ENCODE measurements at places on chromosomes 6 and 20.

DNA sequence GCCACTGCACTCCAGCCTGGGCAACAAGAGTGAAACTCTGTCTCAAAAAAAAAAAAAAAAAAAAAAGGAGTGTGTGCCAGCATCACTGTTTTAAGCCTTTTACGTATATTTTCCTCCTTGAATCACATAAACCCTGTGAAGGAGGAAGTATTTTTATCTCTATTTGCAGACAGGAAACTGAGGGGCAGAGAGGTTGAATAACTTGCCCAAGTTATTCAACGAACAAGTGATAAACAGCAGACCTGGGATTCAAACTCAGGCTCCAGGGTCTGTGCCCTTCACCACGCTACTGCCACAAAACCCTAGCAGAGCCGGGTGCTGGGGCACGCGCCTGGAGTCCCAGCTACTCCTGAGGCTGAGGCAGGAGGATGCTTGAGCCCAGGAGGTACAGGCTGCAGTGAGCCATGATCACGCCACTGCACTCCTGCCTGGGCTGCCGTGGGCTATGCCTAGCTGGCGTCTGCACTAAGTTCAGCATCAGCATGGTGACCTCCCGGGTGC lies 9.4 kb upstream of the AVP start:
- peak; percentile 58 for DNase-seq

DNA sequence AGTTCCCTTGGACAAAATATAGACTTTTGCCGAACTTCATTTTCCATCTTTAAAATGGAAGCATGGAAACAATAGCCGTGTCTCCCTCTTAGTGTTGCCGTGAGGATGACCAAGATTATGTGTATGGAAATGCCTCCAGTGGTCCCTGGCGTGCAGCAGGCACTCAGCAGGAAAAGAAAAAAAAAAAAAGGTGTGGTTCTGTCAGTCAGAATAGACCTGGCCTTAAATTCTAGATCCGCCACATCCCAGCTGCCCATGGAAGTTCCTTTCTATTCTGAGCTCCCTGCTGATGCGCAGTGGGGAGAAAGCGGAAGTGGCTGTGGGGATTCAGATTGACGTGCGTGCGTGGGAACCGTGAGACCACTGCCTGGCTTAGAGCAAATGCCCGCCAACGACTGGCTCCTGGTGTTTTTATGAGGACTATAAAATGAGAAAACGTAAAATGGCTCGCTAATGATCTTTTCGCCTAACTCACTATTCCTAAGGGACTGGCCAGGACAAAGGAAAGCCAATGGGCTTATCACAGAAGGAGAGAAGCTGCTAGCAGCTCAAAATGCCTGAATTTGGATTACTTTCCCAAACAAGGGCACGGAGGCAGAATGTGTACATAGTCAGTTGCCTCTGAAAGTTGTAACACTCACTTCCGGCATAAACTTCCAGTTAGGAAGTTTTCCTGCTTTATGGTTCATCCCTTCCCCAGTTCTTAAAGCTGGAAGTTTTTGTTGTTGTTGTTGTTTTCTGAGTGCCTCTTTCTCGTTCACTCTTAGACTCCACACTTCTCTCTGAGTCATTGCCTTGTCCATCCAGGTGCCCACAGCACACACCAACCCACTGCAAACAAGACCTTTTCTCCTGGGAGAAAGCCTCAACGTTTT lies 11.4 kb upstream of the PDE10A start:
- no peak for DNase-seq

DNA sequence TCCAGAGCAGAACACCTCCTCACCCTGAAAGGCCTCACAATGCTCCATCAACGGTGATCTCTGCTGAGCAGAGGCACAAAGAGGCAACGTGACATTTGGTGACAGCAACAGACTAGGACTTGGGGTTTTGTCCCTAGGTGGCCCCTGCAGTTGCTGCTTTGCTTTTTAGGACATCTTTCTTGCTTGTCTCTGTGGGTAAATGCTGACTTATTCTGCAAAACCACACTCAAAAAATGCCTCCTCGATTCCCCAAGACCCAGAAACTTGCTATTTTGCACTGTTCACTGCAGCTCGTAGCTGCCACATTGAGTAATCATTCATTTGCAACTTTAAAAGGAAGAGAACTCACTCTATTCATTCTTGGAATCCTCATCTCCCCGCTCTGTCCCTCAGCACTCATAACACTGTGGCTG lies 209.9 kb downstream of the LY86 start:
- DNase-seq: no peak

DNA sequence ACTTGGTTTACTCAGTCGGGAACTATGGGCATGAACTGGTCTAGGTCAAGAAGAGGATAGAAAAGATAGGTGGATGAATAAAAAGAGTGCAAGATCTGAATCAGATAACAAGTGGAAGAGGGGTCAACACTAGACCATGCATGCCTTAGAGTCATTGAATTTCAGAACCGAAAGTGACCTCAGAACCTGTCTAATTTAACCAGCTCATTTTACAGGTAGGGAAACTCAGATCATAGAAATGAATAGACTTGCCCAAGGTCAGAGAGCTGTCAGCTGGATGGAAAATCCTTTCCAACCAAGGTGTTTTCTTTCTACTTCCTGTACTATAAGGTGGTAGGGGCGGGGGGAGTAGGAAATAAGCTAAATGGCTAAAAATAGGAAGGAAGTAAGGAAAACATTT lies 121.4 kb upstream of the ADGRF1 start:
- no peak for DNase-seq

GRCh38 chr6:43284991-43285781 lies 12.9 kb upstream of the SLC22A7 start:
- no peak for DNase-seq

GRCh38 chr6:73513496-73513854 lies 7.4 kb downstream of the EEF1A1 start:
- no peak for DNase-seq

DNA sequence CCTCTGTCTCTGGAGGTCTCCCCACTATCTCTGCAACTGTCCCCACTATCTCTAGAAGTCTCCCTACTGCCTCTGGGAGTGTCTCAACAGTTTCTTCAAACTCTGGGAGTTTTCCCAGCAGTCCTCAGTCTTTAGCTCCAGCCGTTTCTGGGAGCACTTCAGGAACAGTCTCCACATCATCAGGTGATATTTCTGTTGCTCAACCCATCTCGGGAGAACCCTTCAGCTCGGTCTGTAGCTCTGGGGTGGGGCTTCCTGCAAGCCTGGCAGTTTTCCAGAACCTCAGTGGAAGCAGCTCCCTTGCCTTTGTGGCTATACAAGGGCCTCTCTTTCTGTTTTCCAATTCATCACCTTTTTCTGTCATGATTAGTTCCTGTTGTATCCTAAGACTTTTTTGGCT lies 3.0 kb upstream of the SFTA2 start:
- no peak for DNase-seq

GRCh38 chr20:40931410-40932044 lies 97.1 kb upstream of the TOP1 start:
- no peak for DNase-seq

GRCh38 chr6:11650711-11651110 lies 113.2 kb downstream of the TMEM170B start:
- no peak for DNase-seq

- DNase-seq: no peak
Observed at GRCh38 chr6:38933426-38933825, 115.2 kb upstream of the GLP1R start.

DNA sequence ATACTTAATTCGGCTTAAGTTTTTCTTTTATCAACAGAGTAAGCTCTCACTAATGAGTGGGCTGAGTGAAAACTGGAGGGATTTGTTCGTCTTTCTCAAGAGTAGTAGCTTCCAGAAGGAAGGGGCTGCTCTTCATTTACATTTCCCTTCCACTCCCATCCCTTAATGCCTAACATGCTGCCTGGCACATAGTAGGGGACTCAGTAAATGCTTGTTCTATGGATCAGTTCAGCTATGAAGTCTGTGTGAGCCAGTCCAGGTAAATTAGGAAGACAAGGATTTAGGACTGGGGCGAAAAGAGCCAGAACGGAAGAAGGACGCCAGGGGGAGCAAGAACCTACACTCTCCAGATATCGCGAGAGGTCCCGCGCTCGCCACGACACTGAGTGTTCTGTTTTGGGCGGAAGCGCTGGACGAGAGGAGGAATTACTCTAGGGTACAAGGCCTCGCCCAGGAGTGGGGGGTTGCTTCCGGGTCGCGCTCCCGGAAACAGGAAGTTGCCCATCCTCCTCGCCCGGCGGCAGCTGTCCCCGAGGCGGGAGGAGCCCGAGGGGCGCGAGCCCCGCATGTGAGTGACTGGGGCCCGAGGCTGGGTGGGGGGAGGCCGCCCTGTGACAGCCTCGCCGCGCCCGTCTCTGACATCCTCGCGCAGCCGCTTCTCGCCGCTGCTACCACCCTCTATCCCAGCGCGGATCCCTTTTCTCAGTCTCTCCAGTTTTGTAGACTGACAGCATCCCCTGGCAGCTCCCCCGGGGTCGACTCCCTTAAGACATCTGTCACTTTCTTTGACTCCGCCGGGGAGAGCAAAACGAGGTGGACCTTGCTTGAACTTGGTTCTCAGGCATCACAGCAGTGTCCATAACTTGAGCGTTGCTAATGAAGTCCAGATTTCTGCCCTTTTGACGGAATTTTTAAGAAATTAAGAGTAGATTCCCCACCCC lies at the start of gene C6orf89:
Gene C6orf89, plus strand, starts transcription at position 492 of the 941 bp plus-strand sequence. CDS start 13,493 bp downstream, outside the sequence.
- DNase-seq: peak; percentile 93

- DNase-seq: no peak
Observed at GRCh38 chr20:4401601-4402000, 320.1 kb upstream of the PRND start.

DNA sequence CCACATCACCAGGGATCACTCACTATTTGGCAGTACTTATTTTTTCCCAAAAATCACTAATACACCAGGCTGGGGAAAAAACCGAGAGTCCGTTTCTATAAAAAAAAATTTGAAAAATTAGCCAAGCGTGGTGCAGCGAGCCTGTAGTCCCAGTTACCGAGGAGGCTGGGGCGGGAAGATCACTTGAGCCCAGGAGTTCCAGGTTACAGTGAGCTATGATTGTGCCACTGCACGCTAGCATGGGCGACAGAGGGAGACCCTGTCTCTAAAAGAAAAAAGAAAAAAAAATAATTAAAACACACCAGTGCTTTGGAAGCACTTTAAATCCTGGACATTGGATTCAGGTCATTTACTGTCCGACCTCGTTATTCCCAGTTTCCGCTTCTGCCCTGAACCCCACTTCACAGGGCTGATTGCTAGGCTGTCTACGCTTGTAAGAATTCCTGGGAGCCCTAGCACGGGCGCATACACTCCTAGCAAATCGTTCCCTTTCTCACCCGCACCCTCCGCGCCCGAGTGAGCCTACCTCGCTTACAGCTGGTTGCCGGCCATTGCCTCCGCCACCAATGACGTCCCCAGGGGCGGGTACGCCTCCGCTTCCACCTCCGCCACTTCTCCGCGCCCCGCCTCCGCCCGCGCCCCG lies at the start of gene TPMT:
Gene TPMT, minus strand, starts transcription at position 571 of the 643 bp plus-strand sequence. CDS start 5,950 bp downstream, outside the sequence.
- no peak for DNase-seq

GRCh38 chr6:29958046-29958445 lies 15.7 kb downstream of the HLA-A start:
- no peak for DNase-seq

DNA sequence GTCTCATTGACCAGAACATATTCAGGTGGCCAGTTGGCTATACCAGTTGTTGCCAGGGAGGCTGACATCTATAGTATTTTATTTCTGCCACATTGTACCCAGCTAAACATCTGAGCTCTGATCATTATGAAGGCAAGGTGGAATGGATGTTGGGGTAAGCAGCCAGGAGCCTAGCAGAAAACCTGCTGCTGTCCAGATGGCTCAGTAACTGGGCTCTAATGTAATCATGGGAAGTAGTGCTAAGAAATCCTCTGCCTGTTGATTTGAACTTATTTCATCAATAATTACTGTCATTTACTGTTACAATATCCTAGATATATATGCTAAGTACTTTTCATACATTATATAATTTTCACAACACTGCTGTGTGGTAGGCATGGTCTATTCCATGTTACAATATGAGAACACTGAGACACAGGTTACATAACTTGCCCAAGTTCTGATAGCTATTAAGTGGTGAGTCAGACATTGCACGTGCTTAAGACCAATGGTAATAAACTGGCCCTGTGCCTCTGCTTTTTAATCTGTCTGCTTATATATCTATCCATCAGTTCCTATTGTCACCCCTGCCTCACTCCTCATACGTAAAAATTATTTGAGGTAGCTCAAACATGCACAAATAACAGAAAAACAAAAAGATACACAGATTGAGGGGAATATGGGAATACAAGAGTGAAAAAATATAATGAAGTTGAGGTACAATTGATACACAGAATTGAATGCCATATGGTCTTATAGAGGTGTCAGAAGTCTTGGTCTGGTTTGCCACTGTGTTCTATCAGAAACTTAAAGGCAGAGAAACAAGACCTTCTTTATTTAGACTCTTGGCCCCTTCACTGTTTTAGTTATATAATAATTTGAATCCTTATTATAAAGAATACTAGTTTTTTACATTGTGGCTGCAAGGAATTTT lies 25.2 kb downstream of the TBPL1 start:
- DNase-seq: no peak

DNA sequence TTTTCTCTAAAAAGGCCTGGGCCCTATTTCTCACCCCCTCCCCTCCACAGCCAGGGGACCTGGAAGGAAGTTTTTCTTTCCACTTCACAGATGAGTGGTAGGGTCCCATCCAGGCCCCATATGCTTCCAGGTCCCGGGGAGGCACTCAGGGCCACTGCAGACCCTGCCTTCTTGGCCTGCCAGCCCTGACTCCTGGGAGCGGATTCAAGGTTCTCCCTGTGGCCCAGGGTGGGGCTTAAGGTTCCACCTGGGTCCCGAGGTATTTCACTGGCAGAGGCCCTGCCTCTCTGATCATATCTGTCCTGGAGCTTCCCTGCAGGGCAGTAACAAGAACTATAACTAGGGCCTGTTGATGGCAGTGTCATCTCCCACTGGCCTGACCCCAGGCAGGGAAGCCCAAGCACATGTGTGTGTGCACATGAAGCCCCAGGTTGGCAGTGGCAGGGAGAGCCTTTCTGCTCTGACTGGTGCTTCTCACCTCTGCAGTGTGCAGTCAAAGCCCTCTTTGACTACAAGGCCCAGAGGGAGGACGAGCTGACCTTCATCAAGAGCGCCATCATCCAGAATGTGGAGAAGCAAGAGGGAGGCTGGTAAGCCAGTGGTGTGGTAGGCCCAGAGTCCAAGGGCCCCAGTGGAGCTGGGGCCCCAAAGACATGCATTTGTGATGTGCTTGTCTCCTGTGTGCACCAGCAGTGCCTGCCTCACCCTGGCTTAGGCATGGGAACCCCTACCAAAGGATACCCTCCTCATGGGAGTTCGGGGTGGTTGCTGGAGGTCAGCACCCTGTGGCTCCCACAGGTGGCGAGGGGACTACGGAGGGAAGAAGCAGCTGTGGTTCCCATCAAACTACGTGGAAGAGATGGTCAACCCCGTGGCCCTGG lies 31.2 kb downstream of the PLCG1 start:
- DNase-seq: peak; percentile 14

GRCh38 chr6:43496370-43497128 lies 13.6 kb downstream of the LRRC73 start:
- no peak for DNase-seq

DNA sequence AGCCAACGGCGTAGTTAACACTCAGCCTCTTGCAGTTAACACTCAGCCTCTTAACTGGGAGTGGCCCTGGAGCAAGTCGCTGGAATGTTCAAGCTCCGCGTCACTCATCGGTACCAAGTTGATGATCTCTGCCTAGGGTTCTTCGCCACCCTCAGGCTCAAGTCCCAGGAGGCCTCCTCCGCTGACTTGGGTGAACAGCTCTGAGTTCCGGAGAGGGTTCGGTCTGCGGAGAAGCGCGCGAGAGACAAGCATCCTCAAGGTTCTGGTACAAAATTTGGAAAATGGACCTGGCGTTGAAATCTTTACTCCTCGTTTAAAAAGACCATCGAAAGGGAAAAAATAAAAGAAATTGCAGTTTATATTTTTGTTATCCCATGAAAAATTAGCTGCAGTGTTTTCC lies 876 bp upstream of the DSP start:
- peak; percentile 18 for DNase-seq

- DNase-seq: no peak
Observed at GRCh38 chr20:34363465-34364222, 571 bp downstream of the ITCH start.

GRCh38 chr6:7449018-7449417 lies 59.4 kb downstream of the RIOK1 start:
- DNase-seq: no peak

All from activated T-cell treated with anti-CD3 and anti-CD28 coated beads, Interleukin-2, amount 50 U/mL, for 1 hour (primary cell).